Panc1 (cell line): ENCODE measurements at places on chromosomes 5 and 9.
A peak's percentile ranks its signal among the peaks of the same experiment; 100 is the strongest.

GRCh38 chr5:119913425-119913824 lies 284.1 kb downstream of the FAM170A start:
- H3K4me1 ChIP-seq: no peaks in the 10 kb centered on the region
- no peak overlapping the region for H3K4me3 ChIP-seq
- no peaks in the 10 kb centered on the region for H3K27me3 ChIP-seq
- no peaks in the 10 kb centered on the region for H3K36me3 ChIP-seq

- H3K27ac ChIP-seq: no peak overlapping the region
- H3K27me3 ChIP-seq: no peaks in the 10 kb centered on the region
- H3K4me3 ChIP-seq: no peak overlapping the region
- DNase-seq: no peak
- H3K36me3 ChIP-seq: no peaks in the 10 kb centered on the region
Measured at GRCh38 chr9:108197899-108198298, 657.9 kb downstream of the ACTL7B start.

DNA sequence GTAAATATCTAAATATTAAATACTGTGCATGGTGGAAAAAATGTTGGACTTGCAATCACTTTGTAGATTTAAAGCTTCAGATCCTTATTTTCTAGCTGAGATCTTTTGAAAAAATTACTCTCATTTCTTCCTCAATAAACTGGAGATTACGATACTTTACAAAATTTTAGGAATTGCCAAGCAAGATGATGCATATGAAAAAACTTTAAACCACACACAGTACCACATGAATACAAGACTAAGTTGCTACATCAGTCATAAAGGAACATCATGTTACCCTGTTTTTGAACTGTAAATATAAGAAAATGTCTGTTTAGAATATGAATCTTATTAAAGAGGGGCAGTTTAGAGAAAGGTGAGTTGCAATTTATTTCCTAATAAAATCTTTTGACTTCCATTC lies 703.6 kb upstream of the NUDT12 start:
- no peaks in the 10 kb centered on the region for H3K36me3 ChIP-seq
- no peak overlapping the region for H3K27ac ChIP-seq
- no peak overlapping the region for H3K4me3 ChIP-seq
- no peak for DNase-seq

GRCh38 chr5:154829589-154830218 lies 20.7 kb downstream of the FAXDC2 start:
- H3K4me1 ChIP-seq: no peaks in the 10 kb centered on the region
- no peak overlapping the region for H3K4me3 ChIP-seq
- no peak for DNase-seq
- H3K27ac ChIP-seq: no peak overlapping the region
- peaks cover 3% of the 10 kb centered on the region for H3K36me3 ChIP-seq

DNA sequence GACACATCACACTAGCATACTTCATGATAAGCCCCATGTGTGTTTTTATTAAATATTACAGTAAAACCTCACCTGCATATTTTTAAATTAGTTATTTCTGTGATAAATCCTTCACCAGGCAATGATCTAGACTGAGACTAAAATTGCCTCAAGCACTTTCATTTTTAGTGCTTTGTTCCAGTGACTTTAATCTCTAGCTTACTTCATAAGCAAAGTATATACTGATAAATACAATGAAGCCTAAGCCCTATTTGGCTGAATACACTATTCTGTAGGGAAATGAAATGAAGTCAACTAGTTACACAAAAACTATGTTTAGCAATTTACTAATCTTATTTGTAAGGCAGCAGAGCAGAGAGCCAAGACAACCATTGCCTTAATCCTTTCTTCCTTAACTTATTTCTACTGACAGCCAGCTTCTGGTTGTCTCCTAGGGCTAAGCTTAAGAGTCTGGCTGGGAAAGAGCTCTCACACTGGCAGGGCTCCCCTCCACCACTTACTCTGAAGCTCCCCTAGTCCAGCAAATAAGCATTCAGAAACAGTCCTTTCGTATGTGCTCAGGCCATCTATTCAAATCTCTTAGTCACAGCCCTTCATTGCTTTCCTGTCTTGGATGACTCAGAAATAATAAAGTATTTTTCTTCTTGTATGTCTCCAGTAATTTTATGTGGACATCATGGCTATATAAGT lies 31.4 kb upstream of the MTAP start:
- no peak for DNase-seq
- no peaks in the 10 kb centered on the region for H3K36me3 ChIP-seq
- H3K27me3 ChIP-seq: no peaks in the 10 kb centered on the region
- no peak overlapping the region for H3K4me3 ChIP-seq
- no peaks in the 10 kb centered on the region; the same call in 1 of the 2 replicates for H3K4me1 ChIP-seq

DNA sequence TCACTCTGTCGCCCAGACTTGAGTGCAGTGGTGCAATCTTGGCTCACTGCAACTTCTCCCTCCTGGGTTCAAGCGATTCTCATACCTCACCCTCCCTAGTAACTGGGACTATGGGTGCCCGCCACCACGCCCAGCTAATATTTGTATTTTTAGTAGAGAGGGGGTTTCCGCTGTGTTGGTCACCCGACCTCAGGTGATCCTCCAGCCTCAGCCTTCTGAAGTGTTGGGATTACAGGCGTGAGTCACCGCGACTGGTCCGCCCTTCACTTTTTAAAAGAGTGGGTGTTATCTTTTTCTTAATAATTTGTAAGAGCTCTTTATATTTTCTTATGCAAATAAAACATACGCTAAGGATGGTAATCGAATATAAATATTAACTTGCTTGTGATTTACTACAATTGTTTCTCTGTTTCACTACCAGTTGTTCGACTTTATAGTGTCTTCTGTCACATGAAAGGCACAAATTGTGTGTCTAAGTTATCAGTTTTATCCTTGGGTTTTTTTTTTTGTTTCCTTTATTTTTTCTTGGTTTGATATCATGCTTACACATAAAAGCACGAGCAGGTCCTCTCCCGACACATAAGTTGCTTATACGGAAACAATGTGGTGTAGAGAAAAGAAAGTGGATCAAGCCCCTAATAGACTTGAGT lies 1.9 kb upstream of the GPBP1 start:
- no peaks in the 10 kb centered on the region for H3K27me3 ChIP-seq
- DNase-seq: no peak
- peaks cover 7% of the 10 kb centered on the region; the same call in 1 of the 2 replicates for H3K4me1 ChIP-seq
- peak overlapping the region; percentile 85 for H3K27ac ChIP-seq

DNA sequence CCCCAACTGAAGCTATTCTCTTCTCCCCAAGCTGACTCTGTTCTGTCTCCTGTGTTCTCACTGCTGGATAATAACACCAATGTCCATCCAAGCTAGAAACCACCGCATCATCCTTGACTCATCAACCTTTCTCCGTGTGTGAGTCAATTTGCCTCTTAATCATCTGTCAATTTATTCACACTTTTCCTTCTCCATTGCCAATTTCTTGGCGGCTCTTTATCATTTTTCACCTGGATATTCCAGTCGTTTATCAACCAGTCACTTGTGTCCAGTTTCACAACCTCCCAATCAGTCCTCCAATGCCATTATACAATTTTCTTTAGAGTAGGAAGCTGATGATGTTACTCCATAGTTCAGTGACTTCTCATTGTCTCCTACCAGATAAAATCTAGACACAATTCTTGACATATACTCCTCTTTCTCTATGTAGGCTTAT lies 45.4 kb upstream of the LIFR start:
- H3K27me3 ChIP-seq: no peaks in the 10 kb centered on the region
- no peaks in the 10 kb centered on the region for H3K36me3 ChIP-seq
- no peak overlapping the region for H3K4me3 ChIP-seq
- peaks cover 31% of the 10 kb centered on the region for H3K4me1 ChIP-seq
- peak overlapping the region; percentile 45; the same call in 1 of the 2 replicates for H3K27ac ChIP-seq
- peak; percentile 78 for DNase-seq

DNA sequence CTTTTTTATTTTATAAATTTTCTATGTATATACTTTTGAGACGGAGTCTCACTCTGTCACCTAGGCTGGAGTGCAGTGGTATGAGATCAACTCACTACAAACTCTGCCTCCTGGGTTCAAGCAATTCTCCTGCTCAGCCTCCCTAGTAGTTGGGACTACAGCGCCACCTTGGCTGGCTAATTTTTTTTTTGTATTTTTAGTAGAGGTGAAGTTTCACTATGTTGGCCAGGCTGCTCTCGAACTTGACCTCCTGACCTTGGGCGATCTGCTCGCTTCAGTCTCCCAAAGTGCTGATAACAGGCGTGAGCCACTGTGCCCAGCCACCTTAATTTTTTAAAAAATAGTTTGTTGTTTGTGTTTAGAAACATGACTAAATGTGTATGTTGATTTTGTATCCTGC lies 76.6 kb downstream of the FBXO4 start:
- no peak for DNase-seq
- no peaks in the 10 kb centered on the region for H3K4me1 ChIP-seq
- no peaks in the 10 kb centered on the region for H3K36me3 ChIP-seq
- H3K27me3 ChIP-seq: no peaks in the 10 kb centered on the region
- no peak overlapping the region for H3K27ac ChIP-seq

GRCh38 chr9:137416563-137417151 lies 6.3 kb downstream of the EXD3 start:
- H3K36me3 ChIP-seq: no peaks in the 10 kb centered on the region
- DNase-seq: no peak
- H3K4me1 ChIP-seq: peaks cover 21% of the 10 kb centered on the region
- H3K27me3 ChIP-seq: no peaks in the 10 kb centered on the region
- H3K27ac ChIP-seq: no peak overlapping the region

DNA sequence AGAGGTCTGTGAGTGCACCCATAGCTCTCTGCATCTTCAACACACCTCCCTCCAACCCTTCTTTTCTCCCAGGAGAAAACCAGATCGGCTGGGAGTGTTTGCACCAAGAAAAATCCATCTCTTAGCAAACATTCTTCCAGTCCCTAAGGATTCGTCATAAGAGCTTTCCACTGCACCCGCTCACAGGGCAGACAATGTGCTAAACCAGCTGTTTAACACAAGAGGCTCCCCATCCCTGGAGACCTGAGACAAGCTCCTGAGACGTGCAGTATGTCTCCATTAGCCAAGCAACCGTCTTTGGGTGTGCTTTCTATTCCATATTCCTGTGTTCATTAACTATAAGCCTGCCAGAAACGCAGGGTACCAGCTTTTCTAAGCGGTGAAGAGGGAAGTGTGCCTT lies 93.6 kb upstream of the ZNF462 start:
- H3K27ac ChIP-seq: no peak overlapping the region
- no peaks in the 10 kb centered on the region for H3K4me1 ChIP-seq
- no peak overlapping the region for H3K4me3 ChIP-seq
- DNase-seq: no peak
- H3K27me3 ChIP-seq: no peaks in the 10 kb centered on the region

- no peak for DNase-seq
- no peak overlapping the region for H3K27ac ChIP-seq
- 0 out of 2 replicates have a peak, but pooled peaks cover 2% of the 10 kb centered on the region for H3K36me3 ChIP-seq
- H3K4me1 ChIP-seq: no peaks in the 10 kb centered on the region
Measured at GRCh38 chr5:151056379-151057325, 24.2 kb downstream of the TNIP1 start.

DNA sequence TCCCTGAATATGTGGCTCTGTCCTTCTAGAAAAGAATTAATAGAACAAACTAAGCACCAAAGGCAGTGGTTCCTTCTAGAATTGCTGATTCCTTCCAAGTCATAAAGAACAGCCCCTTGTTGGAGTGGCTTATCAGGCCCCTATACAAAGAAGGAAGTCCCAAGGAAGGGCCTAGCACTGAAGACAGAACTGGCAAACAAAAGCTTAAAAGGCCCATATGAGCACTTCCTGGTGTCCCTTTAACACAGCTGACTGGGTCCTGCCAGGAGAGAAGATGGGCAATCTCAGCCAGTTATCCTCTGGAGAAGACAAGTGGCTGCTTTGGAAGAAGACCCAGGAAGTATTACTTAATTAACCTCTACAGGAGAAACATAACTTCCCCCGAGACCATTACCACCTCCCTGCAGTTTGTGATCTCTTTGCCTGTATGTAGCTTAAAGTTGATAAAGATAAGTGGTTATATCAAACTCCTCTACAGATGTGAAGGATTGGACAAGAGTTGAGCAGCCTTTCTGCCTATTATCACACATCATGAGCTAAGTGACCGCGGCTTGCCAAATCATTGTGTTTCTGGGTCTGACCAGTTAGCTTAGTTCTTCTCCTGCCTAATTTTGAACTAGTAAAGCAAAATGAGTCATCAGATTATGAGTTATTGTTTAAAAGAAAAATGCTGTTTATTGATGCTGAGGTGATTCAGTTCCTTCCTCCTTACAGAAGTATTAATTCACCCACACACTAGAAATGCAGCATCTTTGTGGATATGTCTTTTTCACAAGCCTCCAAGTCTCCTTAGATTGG lies 13.3 kb upstream of the STING1 start:
- H3K27ac ChIP-seq: no peak overlapping the region
- H3K36me3 ChIP-seq: no peaks in the 10 kb centered on the region
- H3K4me1 ChIP-seq: peaks cover 8% of the 10 kb centered on the region
- no peak overlapping the region for H3K4me3 ChIP-seq
- no peaks in the 10 kb centered on the region for H3K27me3 ChIP-seq

DNA sequence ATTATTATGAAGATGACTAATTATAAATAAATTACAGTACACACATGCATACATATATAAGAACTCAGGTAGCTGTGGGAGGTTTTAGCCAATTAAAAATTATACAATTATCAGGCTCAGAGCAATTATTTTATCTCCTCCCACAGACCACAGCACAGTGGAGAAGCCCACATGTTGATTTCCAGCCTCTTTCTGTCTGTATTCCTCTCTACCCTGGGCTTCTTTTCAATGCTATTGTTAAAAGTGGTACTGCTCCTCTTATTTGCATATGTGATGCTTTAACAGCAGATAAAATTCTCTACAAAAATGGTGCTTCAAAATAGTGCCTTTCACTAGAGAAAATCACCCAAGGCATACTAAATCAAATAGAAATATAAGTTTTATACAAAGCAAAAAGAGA lies 218.7 kb downstream of the NFIB start:
- no peaks in the 10 kb centered on the region for H3K27me3 ChIP-seq
- DNase-seq: no peak
- no peaks in the 10 kb centered on the region for H3K36me3 ChIP-seq
- no peak overlapping the region for H3K4me3 ChIP-seq
- peaks cover 9% of the 10 kb centered on the region for H3K4me1 ChIP-seq

GRCh38 chr5:154844809-154845208 lies 5.6 kb downstream of the FAXDC2 start:
- H3K4me3 ChIP-seq: no peak overlapping the region
- no peak overlapping the region for H3K27ac ChIP-seq
- H3K27me3 ChIP-seq: no peaks in the 10 kb centered on the region
- DNase-seq: no peak
- no peaks in the 10 kb centered on the region for H3K4me1 ChIP-seq

DNA sequence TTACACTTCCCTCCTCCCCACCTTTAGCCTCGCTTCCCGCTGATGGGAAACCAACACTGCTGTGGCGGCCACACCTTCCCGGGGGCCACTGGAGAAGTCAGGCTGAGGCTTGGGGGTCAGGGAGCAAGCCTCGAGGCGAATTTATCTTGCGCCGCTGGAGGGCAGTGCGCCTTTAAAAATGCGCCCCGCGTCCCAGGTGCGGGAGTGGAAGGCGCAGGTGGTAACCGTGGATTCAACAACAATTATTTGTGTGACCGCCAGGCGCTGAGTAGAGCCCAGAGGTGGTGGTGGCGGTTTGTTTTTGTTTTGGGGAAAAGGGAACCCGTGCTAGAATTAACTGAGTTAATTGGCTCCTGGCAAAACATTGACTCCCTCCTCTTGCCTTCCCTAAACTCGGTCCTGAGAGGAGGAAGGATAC lies 1.1 kb downstream of the CFAP77 start:
- H3K27me3 ChIP-seq: peaks cover 12% of the 10 kb centered on the region
- DNase-seq: no peak
- H3K27ac ChIP-seq: no peak overlapping the region

DNA sequence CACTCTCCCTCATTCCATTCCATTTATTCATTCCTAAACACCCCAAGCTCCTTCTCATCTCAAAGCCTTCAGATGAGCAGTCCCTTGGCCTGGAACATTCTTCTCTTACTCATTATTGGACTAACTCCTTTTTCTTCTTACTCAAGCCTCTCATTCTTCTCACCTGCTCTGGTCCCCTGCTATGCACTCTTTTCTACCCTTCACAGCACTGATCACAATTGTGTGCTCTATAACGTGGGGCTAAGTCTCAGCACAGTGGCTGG lies 212.4 kb downstream of the MAPKAP1 start:
- no peak overlapping the region for H3K27ac ChIP-seq
- no peaks in the 10 kb centered on the region for H3K36me3 ChIP-seq
- no peaks in the 10 kb centered on the region for H3K4me1 ChIP-seq
- H3K4me3 ChIP-seq: no peak overlapping the region
